ENCODE measurements at places on chromosomes 6 and 20.

- DNase-seq = no peak
Measured at GRCh38 chr6:21918041-21918440, 324.5 kb downstream of the SOX4 start.

DNA sequence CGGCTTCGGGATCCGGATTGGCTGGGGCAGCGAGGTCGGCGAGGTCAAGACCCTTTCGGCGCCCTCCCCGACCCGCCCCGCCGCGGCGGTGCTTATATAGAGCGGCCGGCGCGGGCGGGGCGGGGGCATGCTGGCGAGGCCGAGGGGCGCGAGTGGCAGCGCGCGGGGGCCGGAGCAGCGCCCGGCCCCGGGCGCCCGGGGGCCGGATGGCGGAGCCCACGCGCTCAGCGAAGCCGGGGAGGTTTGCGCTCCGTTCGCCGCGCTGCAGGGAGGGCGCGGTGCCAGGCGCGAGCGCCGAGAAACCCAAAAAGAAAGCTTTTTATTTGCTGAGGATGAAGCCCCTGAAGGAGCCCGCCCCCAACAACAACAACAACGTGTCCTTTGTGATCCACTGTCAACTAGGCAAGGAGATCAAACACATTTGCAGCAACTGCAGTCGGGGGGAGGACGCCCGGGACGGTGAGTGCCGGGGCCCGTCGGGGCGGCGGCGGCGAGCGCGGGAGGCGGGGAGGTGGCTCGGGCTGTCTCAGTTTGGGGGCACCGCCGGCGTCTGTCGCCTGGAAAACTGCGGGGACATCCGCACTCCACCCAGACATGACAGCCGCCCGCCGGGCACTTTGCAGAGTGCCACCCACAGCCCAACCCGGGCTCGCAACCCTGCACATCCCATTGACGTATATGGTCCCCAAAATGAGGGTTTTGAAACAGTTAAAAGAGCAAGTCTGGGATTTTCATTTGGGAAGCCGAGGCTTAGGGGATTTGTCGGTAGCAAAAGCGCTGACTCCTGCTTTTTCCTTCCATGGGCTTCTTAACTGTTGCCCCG, 297.3 kb downstream of the PHACTR1 start:
- DNase-seq = no peak

GRCh38 chr20:32858701-32859372, at the start of gene EFCAB8:
TSS of gene EFCAB8 (plus strand) at chr20:32858923. CDS start at chr20:32863793, 4,870 bp downstream.
- no peak for DNase-seq

DNA sequence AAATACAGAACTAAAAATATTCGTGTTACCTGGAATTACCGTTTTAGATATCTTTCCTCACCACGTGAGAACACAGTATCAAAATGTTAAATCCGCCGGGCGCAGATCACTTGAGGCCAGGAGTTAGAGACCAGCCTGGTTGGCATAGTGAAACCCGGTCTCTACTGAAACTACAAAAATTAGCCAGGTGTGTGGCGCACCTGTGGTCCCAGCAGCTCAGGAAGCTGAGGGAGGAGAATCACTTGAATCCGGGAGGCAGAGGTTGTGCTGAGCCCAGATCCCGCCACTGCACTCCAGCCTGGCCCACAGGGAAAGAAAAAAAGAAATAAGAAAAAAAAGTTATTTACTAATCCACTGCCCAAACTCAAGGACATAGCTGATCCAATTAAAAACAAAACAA, 4.8 kb upstream of the DDX43 start:
- no peak for DNase-seq

GRCh38 chr20:63602321-63602720, 24.6 kb downstream of the GMEB2 start:
- DNase-seq = no peak

DNA sequence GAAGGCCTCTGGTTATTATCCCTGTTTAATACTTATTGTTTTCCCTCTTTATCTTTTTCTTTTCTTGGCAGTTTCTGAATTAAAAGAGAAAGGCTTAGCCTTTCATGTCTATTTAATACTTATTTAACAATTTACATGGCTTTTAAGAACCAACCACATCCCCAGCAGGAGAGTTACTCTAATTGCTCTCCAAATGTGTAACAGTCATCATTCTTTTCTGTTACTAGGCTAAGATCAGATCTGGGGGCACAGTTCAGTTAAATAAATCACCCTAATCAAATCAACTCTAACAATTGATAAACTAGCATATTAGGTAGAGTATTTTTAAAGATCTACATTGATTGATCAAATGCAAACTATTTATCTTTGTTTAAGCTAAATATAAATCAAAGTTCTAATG, 54.1 kb upstream of the NT5E start:
- DNase-seq = no peak

DNA sequence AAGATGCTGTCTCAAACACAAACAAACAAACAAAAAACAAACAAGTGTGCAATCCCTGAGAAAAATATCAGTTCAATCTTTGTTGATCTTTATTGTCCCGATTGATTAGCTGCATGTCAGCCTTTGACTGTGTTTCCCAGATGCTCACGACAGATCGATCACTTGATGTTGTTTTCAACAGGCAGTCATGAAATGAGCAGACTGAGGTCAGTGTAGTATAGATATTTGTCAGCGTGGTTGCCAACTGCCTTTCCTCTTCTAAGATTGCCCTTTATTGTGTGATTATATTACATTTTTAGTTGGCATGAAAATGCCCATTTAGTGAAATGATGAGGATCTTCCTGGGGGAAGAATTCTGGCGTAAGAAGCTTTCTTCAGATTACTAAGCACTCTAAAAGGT, 25.6 kb downstream of the UTRN start:
- DNase-seq = no peak

- no peak for DNase-seq
Measured at GRCh38 chr6:145080651-145081050, 654.7 kb downstream of the EPM2A start.

All from GOT3 (cell line).